ENCODE measurements at places on chromosomes 3 and 15. TPM values are rescaled to one million over a fixed set of nuclear protein-coding genes. Genes with fewer than 3 reads are reported as not detected.

TNNC1 gene
- 2.1 TPM for total RNA-seq

GOLGA6A gene
- not detected for total RNA-seq

DNA sequence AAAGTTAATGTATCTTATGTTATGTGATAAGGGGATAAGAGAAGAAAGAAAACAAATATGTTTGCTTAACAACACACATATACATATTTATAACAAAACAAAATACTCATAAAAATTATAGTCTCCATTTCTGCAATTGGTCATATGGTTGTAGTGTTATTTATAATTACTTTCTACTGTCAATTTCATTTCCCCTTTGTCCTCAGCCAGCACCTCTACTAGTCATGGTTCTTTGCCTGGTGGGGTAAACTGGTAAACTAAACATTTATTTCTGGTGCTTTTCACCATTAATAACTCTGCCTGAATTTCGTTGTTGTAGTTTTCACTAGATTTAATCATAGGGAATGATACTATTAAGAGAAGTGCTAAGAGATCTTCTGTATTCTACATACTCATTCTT, 88.0 kb upstream of the ALCAM start:
- no peaks in the 10 kb centered on the region for H3K4me1 ChIP-seq
- H3K4me3 ChIP-seq, result no peak overlapping the region
- no peaks in the 10 kb centered on the region for H3K27me3 ChIP-seq
- H3K27ac ChIP-seq, result no peak overlapping the region
- no peaks in the 10 kb centered on the region for H3K36me3 ChIP-seq
- DNase-seq, result no peak

CCDC191 gene
- total RNA-seq, result 3.2 TPM

DNA sequence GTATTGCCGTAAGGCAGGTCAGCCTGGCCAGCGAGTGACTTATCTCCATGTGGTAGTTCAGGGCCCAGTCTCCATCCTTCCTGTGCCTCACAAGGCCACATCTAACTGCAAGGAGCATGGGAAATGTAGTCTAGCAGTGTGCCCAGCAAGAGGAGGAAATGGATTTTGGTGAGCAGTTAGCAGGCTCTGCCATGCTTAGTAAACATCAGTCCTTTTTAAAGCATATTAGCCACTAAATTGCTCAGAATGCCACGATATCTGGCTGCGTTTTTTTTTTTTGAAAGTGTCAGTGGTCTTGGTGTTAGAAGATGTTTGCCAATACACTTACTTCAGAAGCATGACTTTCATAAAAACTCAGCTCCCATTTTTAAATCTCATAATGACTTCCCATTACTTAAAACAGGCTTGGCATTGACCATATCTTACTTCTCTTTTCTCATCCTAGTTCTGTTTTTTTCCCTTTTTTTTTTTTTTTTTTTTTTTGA, 470.2 kb upstream of the TPRG1 start:
- H3K27me3 ChIP-seq, result no peaks in the 10 kb centered on the region
- peaks cover 7% of the 10 kb centered on the region for H3K36me3 ChIP-seq

GRCh38 chr15:76190751-76191538, 120.3 kb downstream of the ETFA start:
- H3K4me1 ChIP-seq, result peaks cover 13% of the 10 kb centered on the region
- peak; percentile 76 for DNase-seq
- peaks cover 23% of the 10 kb centered on the region for H3K27me3 ChIP-seq

RPP25 gene
- 6.4 TPM for total RNA-seq

DNA sequence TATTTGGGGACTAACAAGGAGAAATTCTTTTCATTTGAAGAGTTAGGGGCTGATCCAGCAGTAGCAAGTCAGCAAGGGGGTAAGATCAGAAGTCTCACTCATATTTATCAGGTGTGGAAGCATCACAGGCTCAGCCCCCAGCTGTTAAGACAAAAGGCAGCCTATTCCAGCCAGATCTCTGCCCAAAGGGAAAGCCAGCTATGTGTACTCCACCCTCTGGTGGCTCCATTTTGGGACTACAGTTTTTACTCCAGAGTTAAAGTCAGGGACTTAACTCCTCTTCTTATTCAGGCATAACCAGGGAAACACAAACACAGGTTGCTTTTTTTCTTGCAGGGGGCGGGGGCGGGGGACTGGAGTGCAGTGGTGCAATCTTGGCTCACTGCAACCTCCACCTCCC, 19.2 kb downstream of the UBP1 start:
- no peak overlapping the region for H3K27ac ChIP-seq
- H3K4me3 ChIP-seq, result no peak overlapping the region
- no peak for DNase-seq
- H3K4me1 ChIP-seq, result peaks cover 19% of the 10 kb centered on the region
- no peaks in the 10 kb centered on the region for H3K27me3 ChIP-seq

DNA sequence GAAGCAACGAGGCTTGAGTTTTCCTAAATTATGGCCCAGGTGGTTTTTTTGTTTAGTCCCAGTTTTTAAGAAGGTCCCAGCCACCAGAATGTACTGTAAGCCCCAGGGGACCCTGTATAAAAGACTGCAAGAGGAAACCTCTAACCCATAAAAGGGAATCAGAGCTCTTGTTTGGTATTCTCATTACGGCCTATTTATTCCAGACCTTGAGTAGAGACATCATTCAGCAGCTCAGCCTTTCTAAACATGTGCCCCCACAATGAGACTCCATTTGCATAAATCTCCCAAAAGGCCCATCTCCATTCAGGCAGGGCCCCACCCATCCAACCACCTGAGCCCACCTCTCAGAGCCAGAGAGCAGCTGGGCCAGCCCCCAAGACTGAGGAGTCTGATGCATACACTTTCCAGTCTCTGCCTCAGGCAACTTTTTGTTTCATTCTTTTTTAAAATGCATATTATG, 25.7 kb downstream of the ZDHHC3 start:
- H3K36me3 ChIP-seq, result peaks cover 6% of the 10 kb centered on the region
- no peak for DNase-seq
- H3K4me1 ChIP-seq, result peaks cover 3% of the 10 kb centered on the region
- H3K4me3 ChIP-seq, result no peak overlapping the region

DNA sequence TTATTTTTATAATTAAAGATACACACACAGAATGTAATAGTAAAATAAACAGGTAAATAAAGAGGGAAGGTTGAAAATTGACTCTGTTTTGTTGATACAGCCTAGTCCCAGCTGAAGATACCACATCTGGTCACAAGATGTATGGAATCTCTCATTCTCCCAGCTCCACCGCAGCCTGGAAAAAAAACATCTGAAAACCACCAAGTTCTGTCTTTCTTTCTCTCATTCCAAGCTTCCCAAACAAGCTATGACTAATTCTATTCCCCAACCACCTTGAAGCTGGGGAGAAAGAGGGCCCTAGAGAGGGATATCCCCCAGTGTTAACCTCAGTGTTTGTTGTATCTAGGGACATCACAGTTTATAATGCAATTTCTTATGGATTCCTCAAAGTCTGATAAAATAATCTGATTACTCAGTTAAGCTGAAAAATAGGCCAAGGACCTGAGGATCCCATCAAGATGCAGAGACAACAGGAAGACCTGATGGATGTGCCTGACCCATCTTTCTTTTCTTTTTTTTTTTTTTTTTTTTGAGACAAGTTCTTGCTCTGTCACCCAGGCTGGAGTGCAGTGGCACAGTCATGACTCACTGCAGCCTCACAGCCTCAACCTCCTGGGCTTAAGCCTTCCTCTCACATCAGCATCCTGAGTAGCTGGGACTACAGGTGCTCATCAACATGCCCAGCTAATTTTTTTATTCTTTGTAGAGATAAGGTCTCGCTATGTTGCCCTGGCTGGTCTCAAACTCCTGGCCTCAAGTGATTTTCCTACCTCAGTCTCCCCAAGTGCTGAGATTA, 38.1 kb downstream of the SRGAP3 start:
- no peak overlapping the region for H3K27ac ChIP-seq
- peaks cover 12% of the 10 kb centered on the region for H3K4me1 ChIP-seq
- no peaks in the 10 kb centered on the region for H3K36me3 ChIP-seq
- H3K27me3 ChIP-seq, result no peaks in the 10 kb centered on the region
- no peak overlapping the region for H3K4me3 ChIP-seq

DNA sequence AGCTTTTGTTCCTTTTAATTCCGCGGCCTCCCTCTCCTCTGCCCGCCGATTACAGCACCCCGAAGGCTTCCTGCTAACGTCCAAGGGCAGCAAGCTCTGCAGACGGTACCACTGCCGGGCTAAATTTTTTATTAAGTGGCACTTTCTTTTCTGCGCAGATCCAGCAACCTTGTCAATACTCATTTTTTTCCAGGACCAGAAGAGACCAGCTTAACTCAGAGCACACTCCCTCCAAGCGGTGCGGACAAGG, 542 bp upstream of the MEIS2 start:
- H3K27ac ChIP-seq, result peak overlapping the region; percentile 71
- no peak for DNase-seq
- H3K4me3 ChIP-seq, result peak overlapping the region; percentile 85
- H3K4me1 ChIP-seq, result peaks cover 26% of the 10 kb centered on the region

MORC1 gene
- not detected for total RNA-seq

GRCh38 chr15:44130778-44131177, 64.3 kb downstream of the FRMD5 start:
- H3K27ac ChIP-seq, result no peak overlapping the region
- H3K36me3 ChIP-seq, result no peaks in the 10 kb centered on the region
- peaks cover 28% of the 10 kb centered on the region for H3K27me3 ChIP-seq
- no peak overlapping the region for H3K4me3 ChIP-seq
- H3K4me1 ChIP-seq, result no peaks in the 10 kb centered on the region

DNA sequence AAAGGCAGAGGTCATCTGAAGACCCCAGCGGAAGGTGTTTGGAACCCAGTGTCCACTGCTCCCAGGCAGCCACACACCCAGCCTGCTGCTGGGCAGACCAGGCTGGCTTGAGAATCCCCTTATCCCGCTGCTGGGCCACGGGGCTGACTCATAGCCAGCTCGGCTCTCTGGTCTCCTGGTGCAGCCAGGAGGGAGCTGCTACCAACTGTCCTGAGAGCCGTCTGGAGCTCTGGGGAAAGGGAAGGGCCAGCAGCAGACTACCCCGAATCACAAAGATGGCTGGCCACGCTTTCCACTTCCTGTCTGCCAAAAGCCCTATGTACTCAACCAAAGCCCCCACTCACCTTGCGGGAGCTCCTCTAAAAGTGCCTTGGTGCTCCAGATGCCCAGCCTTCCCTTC, 38.3 kb downstream of the WHAMM start:
- H3K27ac ChIP-seq, result no peak overlapping the region
- peaks cover 2% of the 10 kb centered on the region for H3K36me3 ChIP-seq
- peaks cover 20% of the 10 kb centered on the region for H3K27me3 ChIP-seq
- no peak for DNase-seq

GRCh38 chr3:138461896-138462295, 27.5 kb downstream of the ESYT3 start:
- H3K27me3 ChIP-seq, result no peaks in the 10 kb centered on the region
- H3K36me3 ChIP-seq, result no peaks in the 10 kb centered on the region
- H3K27ac ChIP-seq, result no peak overlapping the region
- H3K4me1 ChIP-seq, result peaks cover 3% of the 10 kb centered on the region
- no peak overlapping the region for H3K4me3 ChIP-seq

- H3K27ac ChIP-seq, result no peak overlapping the region
- no peak overlapping the region for H3K4me3 ChIP-seq
- no peak for DNase-seq
- no peaks in the 10 kb centered on the region for H3K36me3 ChIP-seq
These were observed 242.0 kb downstream of the NEK10 start for GRCh38 chr3:27127195-27127594.

DNA sequence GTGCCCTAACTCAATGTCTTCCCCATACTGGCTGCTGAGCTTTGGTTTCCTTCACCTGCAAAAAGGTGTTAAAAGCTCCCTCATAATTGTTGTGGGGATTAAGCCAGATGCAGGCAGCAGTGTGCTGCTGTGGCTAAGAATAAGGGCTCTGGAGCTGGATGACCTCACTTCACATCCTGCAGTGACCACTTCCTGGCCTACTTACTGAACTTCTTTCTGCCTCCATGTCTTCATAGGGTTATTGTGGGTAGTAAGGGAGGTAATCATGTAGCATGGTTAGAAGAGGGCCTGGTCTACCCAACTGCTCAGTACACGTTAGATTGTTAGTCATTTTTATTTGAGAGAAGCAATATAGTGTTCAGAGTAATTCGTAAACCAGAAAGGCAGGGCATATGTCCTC, 18.4 kb downstream of the GYG1 start:
- peaks cover 55% of the 10 kb centered on the region for H3K36me3 ChIP-seq
- peak; percentile 57 for DNase-seq
- no peak overlapping the region for H3K4me3 ChIP-seq
- H3K4me1 ChIP-seq, result peaks cover 30% of the 10 kb centered on the region

MESP1 gene
- total RNA-seq, result 1.6 TPM

TMEM45A gene
- total RNA-seq, result 0.15 TPM

DNA sequence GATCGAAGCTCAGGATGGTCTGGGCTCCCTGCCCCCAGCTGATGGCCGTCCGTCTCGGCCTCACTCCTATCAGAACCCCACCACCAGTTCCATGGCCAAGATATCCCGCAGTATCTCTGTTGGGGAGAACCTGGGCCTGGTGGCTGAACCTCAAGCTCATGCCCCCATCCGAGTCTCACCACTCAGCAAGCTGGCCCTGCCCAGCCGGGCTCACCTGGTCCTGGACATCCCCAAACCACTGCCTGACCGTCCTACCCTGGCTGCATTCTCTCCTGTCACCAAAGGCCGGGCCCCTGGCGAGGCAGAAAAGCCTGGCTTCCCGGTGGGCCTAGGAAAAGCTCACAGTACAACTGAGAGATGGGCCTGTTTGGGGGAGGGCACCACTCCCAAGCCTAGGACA, 4.4 kb upstream of the JMJD7 start:
- H3K36me3 ChIP-seq, result peaks cover 11% of the 10 kb centered on the region
- no peak for DNase-seq
- no peak overlapping the region for H3K27ac ChIP-seq
- H3K27me3 ChIP-seq, result no peaks in the 10 kb centered on the region

PRKAR2A gene
- total RNA-seq, result 26.4 TPM

- no peak overlapping the region for H3K4me3 ChIP-seq
- no peak overlapping the region for H3K27ac ChIP-seq
These were observed 4.0 kb downstream of the TMEM89 start for GRCh38 chr3:48617559-48617958.

- DNase-seq, result peak; percentile 37
- no peaks in the 10 kb centered on the region for H3K4me1 ChIP-seq
- H3K27ac ChIP-seq, result no peak overlapping the region
- H3K27me3 ChIP-seq, result no peaks in the 10 kb centered on the region
- no peak overlapping the region for H3K4me3 ChIP-seq
These were observed 461.5 kb upstream of the PPP2R3A start for GRCh38 chr3:135503760-135504686.

DNA sequence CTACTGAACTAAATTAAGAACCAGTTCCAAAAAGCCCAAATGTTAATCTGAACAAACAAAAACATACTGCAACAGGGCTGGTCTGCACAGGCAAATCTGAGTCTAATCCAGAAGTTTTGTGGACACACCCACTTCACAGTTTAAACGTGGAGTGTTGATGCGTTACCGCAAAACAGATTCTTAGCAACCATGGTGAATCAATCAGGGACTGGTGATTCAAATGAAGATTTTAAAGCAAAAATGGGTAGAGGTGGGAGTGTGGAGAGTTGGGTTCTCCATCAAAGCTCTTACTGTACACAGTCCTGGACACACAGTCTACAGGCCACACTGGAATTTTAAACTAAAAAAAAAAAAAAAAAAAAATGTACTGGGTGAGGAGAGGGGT, 5.2 kb downstream of the ANXA2 start:
- no peaks in the 10 kb centered on the region for H3K27me3 ChIP-seq
- DNase-seq, result peak; percentile 43
- peaks cover 60% of the 10 kb centered on the region for H3K36me3 ChIP-seq
- H3K4me3 ChIP-seq, result no peak overlapping the region
- peaks cover 87% of the 10 kb centered on the region for H3K4me1 ChIP-seq

All from activated CD4-positive, alpha-beta T cell treated with anti-CD3 and anti-CD28 coated beads, Interleukin-2, amount 10 ng/mL, durations not matched to agents 7 days and 5 days (primary cell).